B cell (primary cell): ENCODE measurements at places on chromosomes 2 and 18. TPM values are rescaled to one million over a fixed set of nuclear protein-coding genes. Genes with fewer than 3 reads are reported as not detected.

The VAMP5 gene
- 10.9 and 16.9 TPM in 2 replicates for total RNA-seq

The TEX44 gene
- total RNA-seq: not detected in 2 replicates

The ACVR1C gene
- 0.39 and 0.52 TPM in 2 replicates for total RNA-seq

The TIGD1 gene
- total RNA-seq: 13.6 and 14.7 TPM in 2 replicates

The BOK gene
- total RNA-seq: 0.10 TPM in 2 replicates

The PPP3R1 gene
- total RNA-seq: 55.6 and 64.2 TPM in 2 replicates

The TMEM182 gene
- total RNA-seq: 5.0 and 6.5 TPM in 2 replicates

The STK17B gene
- total RNA-seq: 249 and 261 TPM in 2 replicates

The EHD3 gene
- total RNA-seq: 60.4 and 60.5 TPM in 2 replicates

DNA sequence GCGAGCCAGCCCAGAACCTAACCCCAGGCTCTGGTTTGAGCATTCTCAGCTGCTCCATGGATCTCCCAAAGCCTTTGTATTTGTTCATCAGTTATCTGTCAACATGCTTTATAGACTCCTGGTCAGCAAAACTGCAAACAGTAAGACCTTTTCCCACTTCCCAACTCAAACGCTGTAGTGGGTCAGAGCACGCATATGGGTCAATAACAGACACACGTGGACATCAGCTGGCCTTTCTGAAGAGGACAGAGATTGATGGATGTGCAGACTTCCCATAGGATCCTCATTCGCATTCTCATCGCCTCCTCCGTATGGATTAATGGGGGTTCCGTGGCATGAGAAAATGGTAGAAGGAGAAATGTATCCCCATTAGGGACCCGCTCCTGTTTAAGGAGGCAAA lies 508.1 kb downstream of the EIPR1 start:
- DNase-seq: no peak

- no peak for DNase-seq
Observed at GRCh38 chr2:66440708-66441497, 6.0 kb downstream of the MEIS1 start.

GRCh38 chr18:68740966-68741365 lies 26.1 kb upstream of the TMX3 start:
- DNase-seq: no peak

GRCh38 chr2:102386867-102387541 lies 31.4 kb downstream of the IL18R1 start:
- no peak for DNase-seq

- DNase-seq: no peak
Observed at GRCh38 chr18:69528435-69528834, 127.7 kb downstream of the DOK6 start.

DNA sequence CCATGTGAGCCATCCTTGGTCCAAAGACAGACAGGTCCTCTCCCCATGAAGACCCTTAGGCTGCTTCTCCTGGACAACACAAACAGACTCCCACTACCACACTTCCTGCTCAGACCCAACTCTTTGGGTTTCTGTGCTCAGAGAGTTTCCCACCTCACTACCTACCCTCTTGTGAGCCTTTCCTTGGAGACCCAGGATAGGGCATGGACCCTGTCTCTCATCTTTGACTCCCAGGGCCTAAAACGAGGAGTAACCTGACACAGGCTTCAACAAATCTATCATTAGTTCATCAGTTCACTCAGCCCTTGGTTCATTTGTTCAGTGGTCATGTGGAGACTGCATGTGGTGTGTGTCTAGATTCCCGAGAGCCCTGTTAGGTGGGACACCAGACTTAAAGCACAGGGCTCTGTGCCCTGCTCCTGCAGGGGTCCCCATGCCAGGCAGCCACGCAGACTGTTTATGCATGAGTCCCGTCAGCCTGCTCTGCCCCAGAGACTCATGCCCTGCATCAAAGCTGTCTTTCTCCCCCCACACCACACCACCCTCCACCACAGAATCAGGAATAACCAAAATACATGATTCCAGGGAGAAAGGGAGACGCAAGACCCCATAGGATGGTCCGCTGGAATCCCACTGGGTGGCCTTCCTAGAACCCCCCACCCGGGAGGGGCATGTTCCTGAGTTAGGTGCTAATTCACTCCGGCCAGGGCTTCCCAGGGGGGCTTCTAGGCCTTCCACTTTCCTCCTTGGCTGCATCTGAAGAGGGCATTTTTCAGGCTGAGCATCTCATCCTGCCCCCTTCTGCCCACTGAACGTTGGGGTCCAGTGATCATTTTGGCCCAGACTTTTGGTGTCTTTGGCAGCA lies 100.2 kb upstream of the TEX51 start:
- DNase-seq: no peak

DNA sequence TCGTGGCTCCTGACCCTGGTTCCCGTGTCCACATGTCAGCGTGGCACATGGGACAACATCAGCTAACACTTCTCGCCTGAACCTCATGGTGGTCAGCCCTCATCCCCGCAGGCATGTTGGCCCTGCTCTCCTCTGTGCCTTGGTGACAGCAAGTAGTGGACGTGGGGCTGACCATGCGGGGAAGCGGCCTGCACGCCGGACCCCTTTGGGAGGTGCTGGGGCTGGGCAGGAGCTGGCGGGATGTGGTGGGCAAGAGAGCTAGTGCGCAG lies 249.5 kb downstream of the TWIST2 start:
- DNase-seq: no peak

GRCh38 chr18:4146797-4147196 lies 308.3 kb downstream of the DLGAP1 start:
- DNase-seq: no peak

GRCh38 chr2:4255491-4255890 lies 552.1 kb downstream of the DCDC2C start:
- DNase-seq: no peak

DNA sequence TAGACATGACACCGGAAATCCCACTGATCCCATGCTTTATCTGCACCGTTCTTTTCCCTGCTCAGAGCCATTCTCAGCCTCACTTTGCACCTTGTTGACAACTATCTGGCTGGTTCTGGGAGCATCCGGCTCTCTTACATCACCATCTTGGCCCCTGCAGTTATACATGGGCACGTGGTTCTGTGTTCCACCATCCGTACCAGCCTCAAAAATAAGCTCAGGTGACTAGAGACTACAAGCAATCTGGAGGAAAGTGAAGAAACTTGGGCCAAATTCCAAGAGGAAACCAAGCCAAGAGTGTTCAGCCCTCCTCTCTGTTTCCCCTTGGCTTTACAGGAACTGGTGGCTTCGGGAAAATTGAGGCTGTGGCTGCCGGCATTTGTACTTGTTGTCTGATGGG lies 244.6 kb upstream of the ACVR2A start:
- DNase-seq: no peak

GRCh38 chr2:151032741-151033191 lies 228.9 kb downstream of the RBM43 start:
- no peak for DNase-seq

DNA sequence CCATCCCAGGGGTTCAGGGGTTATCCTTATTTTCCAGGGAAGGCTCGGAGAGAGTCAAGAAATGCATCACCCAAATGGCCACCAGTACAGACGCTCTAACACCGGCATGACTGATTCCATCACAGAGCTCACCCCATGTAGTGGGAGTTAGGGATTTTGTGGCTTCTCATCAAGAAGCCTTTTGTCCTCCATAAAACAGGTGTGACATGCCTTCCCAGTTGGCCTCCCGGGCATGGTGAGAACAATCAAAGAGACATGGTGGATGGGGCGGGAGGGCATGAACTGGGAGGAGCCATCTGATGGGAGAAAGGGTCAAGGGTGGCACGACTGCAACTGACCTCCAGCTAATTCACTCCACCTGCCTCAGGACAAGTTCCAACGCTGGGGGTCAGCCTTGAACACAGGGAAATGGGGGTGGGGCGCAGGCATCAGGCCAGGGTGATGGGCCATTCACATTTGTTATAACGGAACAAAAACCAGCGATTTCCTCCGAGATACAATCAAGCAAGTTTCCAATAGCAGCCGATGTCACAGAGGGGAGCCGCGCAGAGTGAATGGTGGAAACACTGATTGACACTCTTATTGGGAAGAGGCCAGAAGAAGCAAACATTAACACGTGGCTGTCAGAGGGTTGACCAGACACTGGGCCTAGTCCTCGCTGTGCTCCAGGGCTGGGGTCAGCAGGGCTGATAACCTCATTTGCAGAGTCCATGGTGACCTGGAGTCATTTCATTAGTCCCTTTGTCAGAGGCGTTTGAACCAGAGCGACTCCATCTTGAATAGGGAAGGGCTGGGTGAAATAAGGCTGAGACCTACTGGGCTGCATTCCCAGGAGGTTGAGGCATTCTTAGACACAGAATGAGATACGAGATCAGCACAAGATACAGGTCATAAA lies 80.5 kb upstream of the HPCAL1 start:
- no peak for DNase-seq
